ENCODE measurements at places on chromosomes 2 and 18.

DNA sequence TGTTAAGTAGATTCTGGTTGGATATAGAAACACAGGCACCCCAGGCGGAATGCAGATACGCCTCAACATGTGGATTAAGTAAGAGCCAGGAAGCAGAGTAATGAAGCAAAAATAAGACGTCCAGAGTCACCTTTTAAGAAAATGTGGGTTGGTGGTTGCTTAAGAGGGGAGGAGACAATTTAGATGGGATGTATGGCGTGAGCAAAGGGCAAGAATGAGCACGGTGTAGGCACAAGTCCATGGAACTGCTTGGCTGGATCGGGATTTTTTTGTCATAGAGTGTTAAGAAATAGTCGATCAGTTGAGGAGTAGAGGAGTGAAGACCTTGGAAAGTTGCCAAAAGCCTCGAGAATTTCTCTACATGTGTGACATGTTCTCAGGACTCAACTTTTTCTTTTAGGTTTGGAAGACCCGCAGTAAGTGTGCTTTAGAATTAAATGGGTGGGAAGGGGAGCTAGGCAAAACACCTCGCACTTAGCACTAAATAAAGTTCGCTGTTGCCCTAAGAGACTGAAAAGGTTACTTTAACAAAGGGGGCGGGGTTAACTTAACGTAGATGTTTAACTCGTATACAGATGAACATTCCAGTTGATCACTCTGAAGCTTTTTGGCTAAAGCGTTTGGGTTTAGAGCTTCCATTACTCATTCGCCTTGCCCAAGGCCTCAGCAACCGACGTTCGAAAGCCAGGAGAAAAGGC is 716 bp upstream of the SLC39A10 start:
- no peak for DNase-seq

- DNase-seq, result no peak
These were observed 98.2 kb downstream of the PKP4 start for GRCh38 chr2:158554996-158555395.

GRCh38 chr2:45026924-45027450 is 17.7 kb upstream of the SIX2 start:
- no peak for DNase-seq

DNA sequence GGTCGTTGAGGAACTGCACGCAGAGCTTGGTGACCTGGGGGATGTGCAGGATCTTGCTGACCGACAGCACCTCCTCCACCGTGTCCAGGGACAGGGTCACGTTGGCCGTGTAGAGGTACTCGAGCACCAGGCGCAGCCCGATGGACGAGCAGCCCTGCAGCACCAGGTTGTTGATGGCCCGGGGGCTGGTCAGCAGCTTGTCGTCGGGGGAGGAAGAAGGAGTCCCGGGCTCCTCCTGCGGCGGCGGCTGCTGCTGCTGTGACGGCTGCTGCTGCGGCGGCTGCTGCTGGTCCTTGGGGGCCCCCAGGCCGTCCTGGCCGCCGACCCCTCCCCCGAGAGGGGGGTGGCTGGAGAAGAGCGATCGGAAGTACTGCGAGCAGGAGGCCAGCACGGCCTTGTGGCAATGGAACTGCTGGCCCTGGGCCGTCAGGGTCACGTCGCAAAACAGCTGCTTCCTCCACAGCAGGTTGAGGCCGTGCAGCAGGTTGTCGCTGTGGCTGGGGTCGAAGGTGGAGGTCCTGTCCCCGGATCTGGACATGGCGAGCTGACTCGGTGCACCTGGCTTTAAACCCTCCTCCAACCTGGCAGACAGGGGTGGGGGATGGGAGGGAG is 2.7 kb downstream of the KLHL14 start:
- no peak for DNase-seq

GRCh38 chr2:111669928-111670695 is 213.9 kb downstream of the ANAPC1 start:
- DNase-seq, result no peak

DNA sequence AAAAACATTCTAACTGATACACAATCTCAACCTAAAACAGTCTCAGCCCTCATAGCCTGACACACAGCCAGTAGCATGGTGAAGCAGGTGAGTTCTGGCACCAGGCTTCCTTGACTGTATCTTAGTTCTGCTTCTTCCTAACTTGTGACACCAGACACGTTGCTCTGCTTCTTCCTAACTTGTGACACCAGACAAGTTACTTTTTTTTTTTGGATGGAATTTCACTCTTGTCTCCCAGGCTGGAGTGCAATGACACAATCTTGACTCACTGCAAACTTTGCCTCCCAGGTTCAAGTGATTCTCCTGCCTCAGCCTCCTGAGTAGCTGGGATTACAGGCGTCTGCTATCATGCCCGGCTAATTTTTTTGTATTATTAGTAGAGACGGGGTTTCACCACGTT is 6.7 kb upstream of the ATG16L1 start:
- no peak for DNase-seq

GRCh38 chr18:52903857-52904256 is 563.9 kb downstream of the DCC start:
- DNase-seq, result no peak

- no peak for DNase-seq
These were observed 3.7 kb upstream of the SPEG start for GRCh38 chr2:219430633-219431615.

DNA sequence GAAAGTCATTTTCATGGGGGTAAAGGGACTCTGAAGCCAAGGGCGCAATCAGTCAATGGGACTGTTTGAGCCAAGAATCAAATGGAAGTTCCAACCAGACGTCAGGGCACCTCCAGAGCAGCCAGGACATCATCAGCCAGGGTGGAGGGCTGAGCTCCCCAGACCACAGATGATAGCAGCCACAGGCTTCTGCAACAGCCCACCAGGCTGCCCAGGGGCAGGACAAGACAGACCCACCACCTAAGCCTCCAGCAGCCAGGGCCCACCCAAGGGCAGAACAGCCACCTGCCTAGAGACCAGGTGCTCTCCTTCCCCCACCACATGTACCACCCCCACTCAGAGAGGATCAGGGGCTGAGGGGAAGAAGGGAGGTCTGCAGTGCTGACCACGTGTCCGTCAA is 53.8 kb upstream of the SLC66A3 start:
- DNase-seq, result no peak

DNA sequence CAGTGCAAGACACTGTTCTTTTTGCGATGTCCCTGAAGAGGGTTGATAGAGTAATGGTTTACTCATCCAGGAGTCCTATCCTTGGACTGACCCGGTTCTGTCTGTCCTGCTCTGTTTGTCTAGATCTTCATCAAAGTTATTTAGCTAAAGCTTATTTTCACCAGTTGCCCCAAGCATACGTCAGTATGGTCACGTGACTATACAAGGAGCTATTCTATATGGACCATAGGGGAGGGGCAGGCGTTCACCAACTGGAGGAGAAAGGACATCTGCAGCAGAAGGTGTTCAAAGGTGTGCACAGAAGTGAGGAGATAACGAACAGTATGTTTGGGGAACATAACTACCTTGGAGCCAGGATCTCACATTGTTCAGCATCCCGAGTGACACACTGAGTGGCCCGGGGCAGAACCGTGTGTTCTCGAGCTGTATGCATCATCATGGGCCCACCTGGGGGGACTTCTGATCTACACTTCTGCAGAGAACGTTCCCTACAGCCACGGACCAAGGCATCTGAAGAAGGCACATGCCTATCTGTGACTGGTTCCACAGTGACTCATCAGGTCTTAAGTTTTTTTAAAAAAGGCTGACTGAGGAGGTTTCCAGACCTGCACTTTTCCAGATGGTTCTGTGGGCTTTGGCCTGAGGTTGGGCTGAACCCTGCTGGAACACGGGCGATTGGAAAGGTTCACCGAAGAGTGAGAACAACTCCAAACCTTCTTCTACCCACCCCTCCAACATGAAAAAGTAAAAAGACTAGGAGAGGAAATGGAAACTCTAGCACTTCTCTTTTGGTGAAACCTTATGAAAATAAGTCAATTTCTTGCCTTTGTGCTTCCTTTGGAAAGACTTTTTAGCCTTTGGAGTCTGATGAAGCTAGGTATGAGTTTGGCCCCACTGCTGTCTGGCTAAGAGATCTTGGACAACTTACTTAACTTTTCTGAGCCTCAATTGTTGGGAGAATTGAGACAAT is 68.6 kb upstream of the YWHAQ start:
- DNase-seq, result no peak

GRCh38 chr18:34223893-34224422 is 755 bp downstream of the NOL4 start:
- DNase-seq, result no peak

DNA sequence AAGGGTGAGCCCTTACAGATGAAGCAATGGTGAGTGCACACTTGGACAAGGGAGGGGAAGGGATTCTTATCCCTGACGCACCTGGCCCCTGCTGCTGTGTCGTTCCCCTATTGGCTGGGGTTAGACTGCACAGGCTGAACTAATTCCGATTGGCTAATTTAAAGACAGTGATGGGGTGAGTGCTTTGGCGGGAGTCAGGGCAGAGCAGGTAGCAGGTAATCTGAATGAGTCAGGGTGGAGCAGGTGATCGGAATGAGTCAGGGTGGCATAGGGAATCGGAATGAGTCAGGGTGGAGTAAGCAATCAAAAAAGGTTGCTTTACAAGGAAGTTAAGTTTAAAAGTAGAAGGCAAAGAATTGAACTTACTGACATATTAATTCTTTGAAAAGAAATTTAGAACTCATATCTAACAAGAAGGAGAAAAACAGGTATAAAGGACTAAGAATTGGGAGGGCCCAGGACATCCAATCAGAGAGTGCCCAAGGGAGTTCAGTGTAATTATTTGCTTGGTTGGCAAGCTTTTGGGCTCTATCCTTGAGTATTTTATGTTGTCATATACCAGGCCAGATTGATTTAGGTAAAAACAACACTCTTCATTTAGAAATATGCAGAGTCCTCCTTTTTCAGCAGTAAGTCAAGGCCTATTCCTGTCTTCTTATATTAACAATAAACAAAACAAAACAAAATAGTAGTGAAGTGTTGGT is 52.3 kb upstream of the RALBP1 start:
- DNase-seq, result no peak

GRCh38 chr18:41153871-41154270 is 801.2 kb upstream of the PIK3C3 start:
- no peak for DNase-seq

DNA sequence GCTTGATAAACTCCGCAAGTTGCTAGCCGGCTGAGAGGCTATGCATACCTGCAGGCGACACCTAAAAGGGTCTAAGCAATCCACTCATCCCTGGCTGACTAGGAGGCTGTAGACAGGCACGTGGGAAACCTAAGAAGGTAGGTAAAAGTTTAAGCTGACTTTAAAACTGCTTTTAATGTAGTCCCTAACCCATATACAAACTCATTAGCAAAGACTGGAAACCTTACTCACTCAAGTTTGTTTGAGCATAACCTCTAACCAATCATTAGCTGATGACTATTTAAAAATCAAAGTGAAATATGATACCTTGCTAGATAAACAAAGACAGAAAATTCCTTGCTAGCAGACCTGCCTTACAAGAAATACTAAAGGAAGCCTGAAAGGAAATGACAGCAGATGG is 106.4 kb downstream of the EXOC6B start:
- DNase-seq, result no peak

DNA sequence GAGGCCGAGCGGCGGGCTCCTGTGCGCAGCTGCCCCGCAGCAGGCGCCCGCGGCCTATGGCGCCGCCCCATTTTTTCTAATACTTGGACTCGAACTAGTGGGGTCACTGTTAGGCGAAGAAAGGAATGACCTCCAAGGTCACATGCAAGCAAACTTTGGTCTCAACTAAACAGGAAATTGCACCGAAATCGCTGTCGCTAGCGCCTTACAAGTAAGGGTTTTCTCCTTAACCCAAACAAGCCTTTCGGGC is 339 bp downstream of the ACAA2 start:
- no peak for DNase-seq

- no peak for DNase-seq
These were observed 237.2 kb upstream of the COPS8 start for GRCh38 chr2:236848501-236848900.
